ENCODE measurements at places on chromosomes 3 and 15.

GRCh38 chr15:101597360-101597928 lies 54.7 kb downstream of the TM2D3 start:
- no peak for DNase-seq

DNA sequence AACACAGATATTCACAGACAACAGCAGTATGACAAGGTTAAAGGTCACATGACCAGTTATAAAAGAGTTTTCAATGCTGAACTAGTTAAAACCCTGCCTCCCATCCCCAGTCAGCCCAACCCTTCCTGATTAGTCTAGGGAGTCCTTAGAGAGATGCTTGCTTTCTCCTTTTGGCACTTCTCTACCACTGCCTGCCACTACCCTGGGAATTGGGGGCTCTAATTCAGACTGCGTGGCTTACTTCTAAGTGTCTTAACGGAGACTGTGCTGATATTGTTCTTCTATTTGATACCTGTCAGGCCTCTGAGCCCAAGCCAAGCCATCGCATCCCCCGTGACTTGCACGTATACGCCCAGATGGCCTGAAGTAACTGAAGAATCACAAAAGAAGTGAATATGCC lies 11.7 kb upstream of the TRA2B start:
- DNase-seq, result no peak

GRCh38 chr3:16072420-16073110 lies 101.9 kb upstream of the GALNT15 start:
- no peak for DNase-seq

GRCh38 chr15:72838311-72838731 lies 54.8 kb upstream of the ADPGK start:
- DNase-seq, result no peak

DNA sequence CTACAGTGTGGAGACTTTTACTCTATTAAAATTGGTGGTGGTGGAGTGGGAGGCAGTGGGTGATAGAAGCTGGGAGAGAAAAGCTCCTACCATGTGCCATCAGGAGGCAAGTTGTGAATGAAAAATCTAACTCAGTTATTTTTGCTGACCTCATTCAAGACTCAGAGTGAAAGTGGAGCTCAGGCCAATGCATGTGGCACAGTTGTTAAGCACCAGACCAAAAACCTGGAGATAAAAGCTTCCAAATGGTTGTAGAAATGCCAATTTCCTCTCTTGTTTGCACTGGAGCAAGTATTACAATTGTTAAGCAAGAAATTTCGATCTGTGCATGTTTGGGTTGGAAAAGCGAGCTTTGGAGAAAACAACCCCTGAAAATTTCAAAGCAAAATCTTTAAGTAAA lies 81.5 kb upstream of the PRICKLE2 start:
- no peak for DNase-seq

GRCh38 chr3:170397685-170398084 lies 21.0 kb upstream of the CLDN11 start:
- no peak for DNase-seq

- DNase-seq, result no peak
Measured at GRCh38 chr3:127038466-127038865, 55.6 kb downstream of the PLXNA1 start.

DNA sequence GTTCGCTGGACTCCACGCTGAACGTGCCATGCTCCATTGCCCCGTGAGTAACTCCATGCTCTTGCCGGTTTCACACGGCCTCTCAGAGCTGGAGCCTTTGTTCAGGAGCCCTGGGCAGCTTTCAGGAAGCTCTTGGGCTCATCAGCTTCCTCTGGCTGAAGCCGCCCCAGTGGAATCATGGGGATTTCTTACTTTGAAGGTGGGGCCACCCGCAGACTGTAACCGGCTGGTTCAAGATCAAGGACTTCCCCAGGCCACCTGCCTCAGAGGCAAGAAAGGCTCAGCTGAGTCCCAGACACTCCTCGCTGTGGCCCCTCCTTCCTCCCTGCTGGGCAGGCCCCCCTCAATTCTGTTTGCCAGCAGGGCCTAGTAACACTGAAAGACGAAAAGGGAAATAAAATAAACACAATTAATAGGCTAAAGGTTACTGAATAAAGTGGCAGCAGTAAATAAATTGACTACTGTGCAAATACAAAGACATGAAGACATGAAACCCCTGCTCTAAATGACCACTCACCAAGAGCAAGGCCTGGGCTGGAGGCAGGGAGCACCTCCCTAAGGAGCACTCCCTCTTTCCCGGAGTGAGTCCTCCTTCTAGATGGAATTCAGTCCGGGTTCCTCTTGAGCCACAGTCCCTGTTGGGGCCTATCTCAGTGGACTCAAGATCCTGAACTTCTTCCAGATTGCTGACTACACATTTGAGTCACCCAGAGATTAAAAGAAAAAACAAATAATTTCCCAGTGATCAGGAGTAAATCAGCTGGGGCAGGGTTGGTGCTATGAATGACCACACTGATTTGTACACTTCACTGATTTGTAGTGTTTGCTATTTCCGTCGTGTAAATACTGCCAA lies 51.0 kb downstream of the ZDHHC19 start:
- peak; percentile 57 for DNase-seq

GRCh38 chr15:70347321-70348225 lies 249.9 kb upstream of the TLE3 start:
- DNase-seq, result no peak

DNA sequence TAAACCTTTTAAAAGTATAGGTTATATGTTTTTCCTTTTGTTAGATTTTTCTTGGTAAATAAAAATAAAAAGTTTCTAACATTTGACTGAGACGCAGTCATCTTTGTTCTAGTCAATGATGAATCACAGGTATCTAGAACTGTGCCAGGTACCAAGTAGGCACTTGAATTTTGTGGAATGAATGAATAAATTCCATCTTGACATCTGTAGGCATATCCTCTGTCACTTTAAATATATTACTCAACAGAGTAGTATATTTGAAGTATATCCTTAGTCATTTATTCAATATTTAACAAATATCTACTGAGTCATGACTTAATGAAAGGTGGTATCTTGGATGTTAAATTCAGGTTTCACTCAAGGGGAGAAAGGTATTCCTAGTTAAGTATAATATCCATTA lies 828.4 kb downstream of the TUSC7 start:
- no peak for DNase-seq

GRCh38 chr3:25820366-25820765 lies 30.5 kb downstream of the OXSM start:
- peak; percentile 91 for DNase-seq

DNA sequence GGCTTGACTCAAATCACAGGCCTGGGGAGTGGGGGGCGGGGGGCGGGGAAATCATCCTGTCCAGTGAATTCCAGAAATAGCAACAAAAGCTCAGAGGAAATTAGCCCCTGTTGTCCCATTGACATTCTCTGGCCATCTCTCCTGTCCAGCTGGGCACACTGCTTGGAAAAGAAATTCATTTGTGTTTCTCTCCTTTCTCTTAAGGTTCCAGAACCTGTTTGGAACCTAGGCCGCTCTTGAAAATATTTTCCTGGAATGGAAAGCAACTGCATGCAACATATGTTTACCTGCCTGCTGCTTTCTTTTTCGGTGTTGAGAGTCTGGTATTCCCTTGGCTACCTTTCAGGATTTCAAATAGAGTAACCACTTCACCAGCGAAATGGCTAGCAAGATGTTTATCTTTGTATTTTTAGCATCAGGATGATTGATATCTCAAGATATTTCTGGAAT lies 169.0 kb downstream of the GHSR start:
- no peak for DNase-seq

- no peak for DNase-seq
Measured at GRCh38 chr3:71277341-71277740, 306.2 kb downstream of the FOXP1 start.

DNA sequence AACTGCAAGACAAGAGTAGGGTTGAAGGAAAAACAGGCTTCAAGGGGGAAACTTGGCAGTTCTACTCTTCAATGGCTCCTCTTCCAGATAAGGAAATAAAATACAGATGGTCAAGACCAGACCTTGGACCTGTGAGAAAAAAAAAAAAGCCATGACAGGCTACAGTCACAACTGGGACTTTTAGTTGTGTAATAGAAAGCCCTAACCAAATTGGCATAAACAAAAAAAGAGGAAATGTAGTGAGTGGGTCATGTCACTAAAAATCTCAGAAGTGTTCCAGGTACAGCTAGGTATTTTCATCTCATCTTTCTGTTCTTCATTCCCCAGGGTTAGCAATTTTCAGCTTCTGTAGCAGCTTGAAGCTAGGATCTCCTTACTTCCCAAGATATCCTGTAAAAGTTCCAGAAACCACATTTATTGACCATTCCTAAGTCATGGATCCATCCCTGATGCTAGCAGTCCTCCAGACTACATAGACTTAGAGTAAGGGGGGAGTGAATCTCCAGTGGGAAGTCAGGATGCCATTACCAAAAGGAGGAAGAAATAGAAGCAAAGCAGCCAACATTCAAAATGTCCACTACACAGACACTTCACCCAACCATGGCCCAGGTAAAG lies 61.0 kb upstream of the CSTA start:
- DNase-seq, result no peak

GRCh38 chr15:39156166-39156565 lies 424.7 kb upstream of the THBS1 start:
- DNase-seq, result no peak

GRCh38 chr3:43736558-43737440 lies 46.1 kb downstream of the ABHD5 start:
- DNase-seq, result no peak

DNA sequence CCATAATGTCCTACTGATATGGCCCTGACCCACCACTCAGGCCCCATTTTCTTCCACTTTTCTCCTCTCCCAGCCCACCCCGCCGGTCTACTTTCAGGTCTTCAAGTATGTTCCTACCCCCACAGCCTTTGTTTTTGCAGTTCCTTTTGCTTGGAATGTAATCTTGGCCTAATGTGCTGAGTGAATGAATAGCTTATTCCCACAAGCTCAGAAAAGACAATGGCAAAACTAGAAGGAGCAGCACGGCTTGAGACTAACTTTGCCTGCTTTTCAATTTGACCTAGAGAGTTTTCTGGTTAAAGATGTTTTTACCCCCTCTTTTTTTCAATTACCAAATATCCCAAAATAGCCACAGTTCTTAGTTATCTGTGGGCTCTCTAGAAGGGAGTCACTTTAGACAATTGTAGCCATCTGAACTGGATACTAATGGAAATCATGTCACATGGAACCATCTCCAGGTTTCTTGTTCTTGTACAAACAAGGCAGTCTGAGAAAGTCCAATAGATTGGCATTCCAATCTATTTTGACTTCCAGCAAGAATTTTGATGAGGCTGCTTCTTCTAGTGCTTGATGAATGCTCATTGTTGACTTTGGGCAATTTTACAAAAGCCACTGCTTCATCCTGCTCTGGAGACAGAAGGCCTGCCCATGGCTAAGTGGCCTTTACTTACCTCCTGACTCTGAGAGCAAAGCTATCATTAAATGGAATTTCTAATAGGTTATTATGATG lies 16.3 kb upstream of the LMCD1 start:
- no peak for DNase-seq

DNA sequence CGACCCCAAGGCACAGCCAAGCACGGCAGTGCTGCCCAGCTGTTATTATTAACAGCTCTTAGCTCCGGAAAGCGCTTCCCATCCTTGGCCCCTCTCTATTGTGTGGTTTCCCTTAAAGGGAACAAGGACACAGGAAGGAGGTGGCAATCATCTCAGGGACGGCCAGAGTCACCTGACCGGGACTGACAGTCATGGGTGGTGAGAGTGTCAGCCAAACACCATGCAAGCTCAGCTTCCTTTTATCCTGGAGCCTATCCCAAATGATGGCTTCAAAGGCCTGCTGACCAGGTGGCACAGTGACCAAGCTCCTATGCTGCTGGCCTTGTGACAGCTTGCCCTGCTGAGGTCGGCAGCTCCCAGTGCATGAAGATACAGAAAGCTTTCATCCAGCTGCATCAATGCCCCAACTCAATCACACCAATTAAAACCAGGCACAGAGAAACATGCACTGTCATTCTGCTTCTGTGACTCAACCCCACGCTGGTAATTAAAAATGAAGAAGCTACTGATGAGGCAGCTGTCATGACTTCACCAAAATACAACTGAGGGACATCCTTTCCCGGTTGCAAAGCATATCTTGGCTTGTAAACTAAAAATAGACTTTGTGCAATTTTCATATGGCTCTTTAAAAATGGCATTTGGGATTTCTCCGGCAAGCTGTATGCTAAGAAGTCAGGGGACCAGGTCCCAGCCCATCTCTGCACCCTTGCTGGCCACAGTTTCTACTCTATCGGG lies 34.0 kb downstream of the PCSK6 start:
- peak; percentile 62 for DNase-seq

DNA sequence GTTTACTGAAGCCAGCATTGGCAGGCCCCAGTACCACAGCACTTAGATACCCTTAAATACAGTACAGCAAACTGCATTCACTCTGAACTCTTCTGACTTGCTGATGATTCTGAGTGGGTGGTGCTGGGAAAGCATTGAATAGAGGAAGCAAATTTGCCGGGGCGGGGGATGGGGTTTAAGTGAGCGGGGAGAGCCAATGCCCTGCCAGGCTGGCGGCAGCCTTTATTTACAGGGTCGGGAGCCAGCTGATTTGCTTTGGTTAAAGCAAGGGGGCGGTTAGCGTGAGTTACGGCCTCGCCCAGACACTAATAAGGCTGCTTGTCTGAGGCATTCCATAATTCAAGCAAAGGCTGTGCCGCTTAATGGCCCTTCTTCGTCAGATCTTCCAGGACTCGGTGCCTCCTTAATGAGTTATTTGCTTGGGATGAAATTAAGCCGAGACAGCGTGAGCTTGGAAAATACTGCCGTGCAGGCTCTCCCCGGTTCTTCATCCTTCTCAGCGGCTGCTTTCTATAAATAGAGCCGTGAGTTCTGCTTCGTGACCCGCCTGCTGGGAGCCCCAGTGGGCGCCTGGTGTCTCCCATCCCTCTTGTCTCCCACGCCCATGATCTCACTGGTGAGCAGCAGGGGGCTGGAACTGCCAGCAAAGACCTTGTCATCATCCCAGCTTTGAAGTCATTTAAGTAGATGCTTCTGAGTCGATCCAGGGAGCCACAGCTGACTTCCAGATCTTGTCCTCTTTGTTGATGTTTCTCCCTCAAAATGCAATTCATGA lies 25.8 kb downstream of the SPSB4 start:
- DNase-seq, result no peak

DNA sequence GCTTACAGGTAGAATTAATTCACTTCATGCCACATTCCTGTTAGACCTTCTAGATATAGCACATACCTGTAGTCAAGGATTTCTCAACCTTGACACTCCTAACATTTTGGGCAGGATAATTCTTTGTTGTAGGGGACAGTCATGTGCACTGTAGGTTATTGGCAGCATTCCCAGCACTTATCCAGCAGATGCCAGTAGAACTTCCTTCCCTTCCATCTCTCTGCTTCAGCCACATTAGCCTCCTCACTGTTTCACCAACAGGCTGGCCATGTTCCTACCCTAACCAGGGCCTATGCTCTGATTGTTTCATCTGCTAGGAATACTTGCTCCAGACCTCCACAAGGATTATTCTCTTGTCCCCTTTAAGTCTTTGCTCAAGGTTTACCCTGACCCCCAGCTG lies 68.0 kb upstream of the STAC start:
- DNase-seq, result no peak

GRCh38 chr3:133970916-133971315 lies 58.8 kb downstream of the SLCO2A1 start:
- DNase-seq, result no peak

GRCh38 chr3:3666664-3667063 lies 132.6 kb upstream of the LRRN1 start:
- DNase-seq, result no peak

GRCh38 chr3:25655659-25656058 lies 9.0 kb downstream of the TOP2B start:
- no peak for DNase-seq

Data from kidney capillary endothelial cell (primary cell).